ENCODE measurements at places on chromosomes 2 and 18.

DNA sequence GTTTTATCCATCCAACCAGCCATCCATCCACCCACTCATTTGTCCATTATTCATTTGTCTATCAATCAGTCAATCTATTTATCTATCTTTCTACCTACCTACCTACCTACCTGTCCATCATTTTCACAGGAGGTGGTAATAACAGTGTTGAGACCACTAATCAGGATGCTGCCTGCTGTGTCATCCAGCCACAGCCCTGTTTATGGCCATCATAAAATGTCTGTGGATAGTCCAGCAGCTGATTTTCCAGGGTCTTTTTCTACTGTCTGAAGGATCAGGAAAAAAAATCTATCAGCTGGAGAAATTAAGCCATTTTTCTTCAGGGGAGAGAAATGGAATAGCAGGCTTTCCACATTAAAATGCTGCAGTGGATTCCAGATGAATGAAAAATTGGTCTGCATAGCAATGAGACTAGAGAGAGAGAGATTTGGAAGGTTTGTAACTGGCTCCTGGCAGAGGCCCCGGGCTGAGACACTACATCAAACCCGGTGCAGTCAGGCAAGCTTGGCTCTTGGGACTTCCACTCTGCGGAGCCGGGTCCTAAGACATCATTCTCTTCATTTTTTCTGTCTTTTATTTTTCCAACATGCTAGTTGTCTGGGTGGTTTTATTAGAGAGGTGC lies 33.0 kb upstream of the BOD1L2 start:
- no peak for DNase-seq

- DNase-seq = no peak
These were observed 78.2 kb downstream of the DYSF start for GRCh38 chr2:71531522-71532047.

- DNase-seq = no peak
These were observed 96.0 kb upstream of the CRACDL start for GRCh38 chr2:99032001-99032400.

- DNase-seq = no peak
These were observed 596.4 kb downstream of the NYAP2 start for GRCh38 chr2:225995796-225996461.

- DNase-seq = no peak
These were observed 635.0 kb downstream of the ARHGAP15 start for GRCh38 chr2:143764261-143764660.

GRCh38 chr2:71831193-71831577 lies 316.5 kb downstream of the CYP26B1 start:
- DNase-seq = no peak

DNA sequence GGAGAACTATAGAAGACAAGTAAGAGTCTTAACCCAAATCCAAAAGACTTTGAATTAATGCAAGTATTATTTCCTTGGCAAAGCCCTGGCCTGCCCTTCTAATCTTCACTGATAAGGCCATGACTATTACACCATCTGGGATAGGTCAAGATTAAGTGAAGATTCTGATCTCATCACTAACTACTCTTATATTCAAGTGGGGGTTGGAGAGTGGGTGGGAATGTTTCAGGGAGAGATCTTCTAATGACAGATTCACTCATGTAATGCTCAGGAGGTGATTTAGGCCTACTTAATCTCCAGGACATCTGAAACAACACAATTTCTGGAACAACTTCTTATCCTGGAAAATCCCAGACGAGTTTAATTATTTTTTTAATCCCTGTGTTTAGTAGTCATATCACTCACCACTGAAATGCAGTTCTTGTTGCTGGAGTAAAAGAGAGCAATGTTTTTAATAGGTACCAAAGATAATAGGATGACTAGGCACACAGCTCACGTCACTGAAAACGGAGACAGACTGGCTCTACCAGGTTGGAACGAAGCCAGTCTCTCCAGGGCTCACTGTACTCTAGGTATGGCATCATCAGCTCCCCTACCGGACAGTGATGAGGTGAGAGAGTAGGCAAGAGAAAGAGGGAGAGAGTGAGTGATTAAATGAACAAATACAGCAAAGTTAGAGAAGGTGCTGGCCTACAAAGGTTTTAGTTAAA lies 133.1 kb downstream of the NCKAP5 start:
- DNase-seq = no peak

DNA sequence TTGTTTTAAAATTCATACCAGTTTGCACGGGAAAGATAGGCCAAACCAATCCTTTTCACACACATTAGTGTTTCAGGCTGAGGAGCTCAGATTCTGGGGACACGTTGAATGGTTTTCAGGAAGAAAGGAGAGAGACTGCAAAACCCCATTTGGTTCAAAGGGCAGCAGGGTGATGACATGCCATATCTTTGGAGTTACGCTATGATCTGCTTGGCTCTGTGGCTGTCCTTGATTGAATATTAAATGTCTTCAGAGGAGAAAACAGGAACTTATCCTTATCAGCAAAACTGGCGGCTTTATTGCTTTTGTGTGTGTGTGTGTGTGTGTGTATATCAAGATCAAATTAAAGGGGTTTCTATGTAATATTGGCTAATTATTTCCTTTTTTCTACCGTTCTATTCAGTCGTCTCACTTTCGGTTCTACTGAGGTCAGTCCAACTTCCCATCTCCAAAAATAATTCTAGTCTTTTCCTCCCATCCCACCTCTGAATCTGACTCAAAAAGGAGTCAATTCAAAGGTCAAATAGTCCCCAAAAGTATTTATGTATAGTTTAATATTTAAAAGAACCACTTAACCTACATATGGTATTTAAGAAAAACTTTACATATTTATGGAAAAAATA lies 292.9 kb upstream of the CCDC68 start:
- no peak for DNase-seq

DNA sequence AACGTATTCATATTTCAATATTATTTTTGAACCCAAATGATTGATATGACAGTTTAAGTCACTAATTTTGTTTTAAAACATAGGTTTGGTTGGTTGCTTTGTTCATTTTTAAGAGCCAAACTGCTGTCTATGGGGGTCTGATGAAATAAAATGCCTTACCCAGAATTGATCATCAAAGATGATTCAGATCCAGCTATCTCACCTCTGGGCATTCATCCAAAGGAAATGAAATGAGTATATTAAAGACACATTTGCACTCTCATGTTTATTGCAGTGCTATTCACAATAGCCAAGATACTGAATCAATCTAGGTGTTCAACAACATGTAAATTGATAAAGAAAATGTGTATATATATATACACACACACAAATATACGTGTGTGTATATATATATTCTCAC lies 326.9 kb upstream of the GULP1 start:
- no peak for DNase-seq

DNA sequence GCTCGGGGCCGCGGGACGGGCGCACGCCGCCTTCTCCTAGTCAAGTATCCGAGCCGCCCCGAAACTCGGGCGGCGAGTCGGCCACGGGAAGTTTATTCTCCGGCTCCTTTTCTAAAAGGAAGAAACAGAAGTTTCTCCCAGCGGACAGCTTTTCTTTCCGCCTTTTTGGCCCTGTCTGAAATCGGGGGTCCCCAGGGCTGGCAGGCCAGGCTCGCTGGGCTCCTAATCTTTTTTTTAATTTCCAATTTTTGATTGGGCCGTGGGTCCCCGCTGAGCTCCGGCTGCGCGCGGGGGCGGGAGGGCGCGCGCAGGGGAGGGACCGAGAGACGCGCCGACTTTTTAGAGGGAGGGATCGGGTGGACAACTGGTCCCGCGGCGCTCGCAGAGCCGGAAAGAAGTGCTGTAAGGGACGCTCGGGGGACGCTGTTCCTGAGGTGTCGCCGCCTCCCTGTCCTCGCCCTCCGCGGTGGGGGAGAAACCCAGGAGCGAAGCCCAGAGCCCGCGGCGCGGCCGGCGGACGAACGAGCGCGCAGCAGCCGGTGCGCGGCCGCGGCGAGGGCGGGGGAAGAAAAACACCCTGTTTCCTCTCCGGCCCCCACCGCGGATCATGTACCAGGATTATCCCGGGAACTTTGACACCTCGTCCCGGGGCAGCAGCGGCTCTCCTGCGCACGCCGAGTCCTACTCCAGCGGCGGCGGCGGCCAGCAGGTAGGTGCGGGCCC lies 617 bp downstream of the FOSL2 start:
- DNase-seq = peak; percentile 67

DNA sequence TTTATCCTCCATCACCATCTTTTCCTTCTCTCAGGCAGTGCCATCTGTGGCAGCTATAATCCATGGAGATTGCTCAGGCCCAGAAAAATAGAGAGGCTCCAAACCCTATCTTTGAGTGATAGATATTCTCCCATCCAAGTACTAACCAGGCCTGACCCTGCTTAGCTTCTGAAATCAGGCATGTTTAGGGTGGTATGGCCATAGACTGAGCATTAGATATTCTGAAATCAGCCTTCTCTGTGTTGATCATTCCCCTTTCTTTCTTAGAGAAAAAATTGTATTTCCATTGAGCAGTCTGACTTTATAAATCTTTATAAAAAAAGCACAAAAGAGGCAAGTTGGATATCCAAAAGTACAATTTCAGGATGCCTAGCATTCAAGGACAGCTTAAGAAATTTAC lies 131.5 kb upstream of the ACVR2A start:
- DNase-seq = no peak

DNA sequence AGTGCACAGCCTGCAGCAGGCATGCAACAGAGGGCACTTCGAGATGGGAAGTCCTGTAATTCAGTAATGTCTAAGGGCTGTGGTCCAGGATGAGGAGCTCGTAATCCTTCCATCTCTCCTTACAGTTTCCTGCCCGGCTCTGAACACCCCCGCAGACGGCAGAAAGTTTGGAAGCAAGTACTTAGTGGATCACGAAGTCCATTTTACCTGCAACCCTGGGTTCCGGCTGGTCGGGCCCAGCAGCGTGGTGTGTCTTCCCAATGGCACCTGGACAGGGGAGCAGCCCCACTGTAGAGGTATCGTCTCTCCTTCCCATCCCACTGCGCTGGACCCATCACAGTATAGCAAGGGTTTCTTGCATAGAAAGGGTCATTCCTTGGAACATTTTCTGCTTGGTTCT lies 26.7 kb downstream of the FBLN7 start:
- DNase-seq = no peak

- DNase-seq = no peak
These were observed 562.8 kb upstream of the SALL3 start for GRCh38 chr18:78416853-78417252.

DNA sequence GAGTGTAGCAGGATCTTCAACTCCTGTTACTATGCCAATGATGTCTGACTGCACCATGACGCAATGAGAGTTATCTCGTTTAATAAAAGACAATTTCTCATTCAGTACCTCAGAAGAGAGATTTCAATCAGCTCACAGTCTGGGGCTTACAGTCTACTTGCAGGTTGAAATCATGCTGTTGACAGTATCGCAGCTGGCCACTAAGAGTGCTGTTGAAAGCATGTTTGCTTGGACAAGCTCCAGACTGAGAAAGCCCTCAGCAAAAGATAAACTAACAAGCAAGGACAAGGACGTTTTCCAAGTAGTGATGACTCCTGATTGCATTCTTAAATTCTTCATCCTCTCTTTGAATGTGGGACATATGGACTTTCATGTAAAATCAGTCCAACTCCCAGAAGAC lies 145.2 kb upstream of the SYT4 start:
- no peak for DNase-seq

- DNase-seq = no peak
These were observed 16.8 kb upstream of the SMAD4 start for GRCh38 chr18:51013259-51013658.

DNA sequence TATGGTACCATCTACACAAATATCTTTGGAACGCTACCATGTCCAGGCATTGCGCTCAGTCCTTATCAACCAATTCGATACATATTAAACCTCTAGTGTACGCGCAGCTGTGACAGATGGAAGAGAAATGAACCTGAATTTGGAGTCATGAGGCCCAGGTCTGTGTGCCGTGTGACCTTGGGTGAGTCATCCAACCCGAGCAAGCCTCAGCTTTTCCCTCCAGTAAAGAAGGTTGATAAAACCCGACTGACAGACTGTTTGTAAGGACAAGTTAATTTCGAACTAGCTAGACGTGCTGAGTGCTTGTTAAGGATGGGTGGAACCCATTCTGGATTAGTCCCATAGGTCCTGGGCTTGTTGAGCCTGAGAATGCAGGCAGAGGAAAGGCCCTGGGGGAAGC lies 28.2 kb downstream of the GREB1 start:
- DNase-seq = no peak

GRCh38 chr2:128619471-128620325 lies 301.0 kb upstream of the HS6ST1 start:
- DNase-seq = no peak

GRCh38 chr2:85913884-85914881 lies 25.4 kb upstream of the ST3GAL5 start:
- no peak for DNase-seq

- peak; percentile 17 for DNase-seq
These were observed 210.5 kb downstream of the ERBB4 start for GRCh38 chr2:212328136-212328535.

GRCh38 chr18:23587220-23587642 lies 925 bp upstream of the NPC1 start:
- DNase-seq = peak; percentile 23

DNA sequence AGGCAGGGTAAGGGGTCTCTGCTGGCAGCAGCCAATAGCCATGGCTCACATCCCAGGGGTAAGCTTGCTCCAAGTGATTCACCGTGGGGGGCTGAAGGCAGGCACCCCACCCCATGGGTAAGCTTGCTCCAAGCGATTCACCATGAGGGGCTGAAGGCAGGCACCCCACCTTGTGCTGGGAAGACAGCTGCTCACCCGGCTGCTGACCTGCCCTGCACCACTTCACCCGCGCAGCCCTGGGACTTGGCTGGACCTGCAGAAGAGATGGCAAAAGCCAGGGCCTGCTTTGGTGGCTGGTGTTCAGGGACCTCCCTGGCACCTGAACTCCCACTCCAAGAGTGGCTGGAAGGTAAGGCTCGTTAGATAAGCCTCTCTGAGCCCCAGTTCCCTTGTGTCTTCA lies 19.2 kb downstream of the PTGR3 start:
- no peak for DNase-seq

- DNase-seq = no peak
These were observed 56.8 kb downstream of the RNF144A start for GRCh38 chr2:6973895-6974545.

GRCh38 chr2:237198164-237198855 lies 112.6 kb downstream of the COPS8 start:
- no peak for DNase-seq

DNA sequence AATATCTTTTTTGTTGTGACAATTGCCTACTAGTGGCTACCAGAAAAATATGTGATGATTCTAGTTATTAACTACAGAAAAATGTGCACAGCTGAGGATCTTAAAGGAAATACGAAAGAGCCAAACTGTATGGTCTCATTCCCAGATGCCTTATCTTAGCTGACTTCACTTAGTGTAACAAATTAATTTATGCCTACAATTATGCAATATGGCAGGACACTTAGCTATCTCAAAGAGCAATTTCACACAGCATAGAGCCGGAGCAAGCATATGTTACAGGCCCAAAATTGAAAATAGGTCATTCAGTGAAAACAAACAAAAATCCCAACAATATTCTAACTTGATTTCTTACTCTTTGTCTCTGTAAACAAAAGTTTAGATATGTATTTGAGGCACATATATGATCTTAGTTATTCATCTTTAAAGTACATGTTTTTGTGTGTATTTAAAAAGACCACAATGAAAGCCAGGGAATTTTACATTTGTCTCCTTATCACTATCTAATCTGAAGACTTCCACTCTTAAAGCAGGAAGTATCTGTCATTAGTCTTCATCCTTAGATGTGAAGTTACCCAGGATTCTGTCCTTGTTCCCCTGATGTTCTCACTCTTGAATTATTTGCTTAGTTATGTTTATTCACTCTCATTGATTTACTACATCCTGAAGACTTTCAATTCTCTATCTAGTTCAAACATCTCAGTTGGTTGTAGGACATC lies 1579.0 kb upstream of the NXPH2 start:
- DNase-seq = no peak

Data from colonic mucosa (tissue), 4 donors.